ENCODE measurements at places on chromosomes 13 and 19.

GRCh38 chr13:110574161-110574560, 12.6 kb upstream of the RAB20 start:
- no peak for DNase-seq

GRCh38 chr19:30074741-30075715, 133.0 kb downstream of the URI1 start:
- no peak for DNase-seq

- DNase-seq, result no peak
These were observed 60.3 kb downstream of the ERCC5 start for GRCh38 chr13:102905905-102906771.

GRCh38 chr13:47457626-47458025, 543.4 kb downstream of the SUCLA2 start:
- DNase-seq, result peak; percentile 18

GRCh38 chr19:47240996-47241918, 10.3 kb upstream of the BBC3 start:
- DNase-seq, result peak; percentile 73

DNA sequence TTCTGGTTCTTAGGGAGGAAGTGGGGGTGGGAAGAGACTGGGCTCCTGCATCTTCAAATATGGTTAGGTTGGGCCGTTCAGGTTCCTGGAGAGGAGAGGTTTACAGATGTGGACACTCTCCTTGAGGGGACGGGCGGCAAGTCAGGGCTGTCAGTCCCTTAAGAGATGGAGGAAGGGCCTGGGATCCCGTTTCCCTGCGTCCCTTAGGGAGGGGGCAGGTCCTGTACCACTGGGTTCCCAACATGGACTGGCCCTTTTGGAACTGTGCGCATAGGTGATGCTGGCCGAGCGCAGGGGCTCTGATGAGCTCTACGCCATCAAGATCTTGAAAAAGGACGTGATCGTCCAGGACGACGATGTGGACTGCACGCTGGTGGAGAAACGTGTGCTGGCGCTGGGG, 10.9 kb upstream of the CACNG7 start:
- DNase-seq, result no peak

DNA sequence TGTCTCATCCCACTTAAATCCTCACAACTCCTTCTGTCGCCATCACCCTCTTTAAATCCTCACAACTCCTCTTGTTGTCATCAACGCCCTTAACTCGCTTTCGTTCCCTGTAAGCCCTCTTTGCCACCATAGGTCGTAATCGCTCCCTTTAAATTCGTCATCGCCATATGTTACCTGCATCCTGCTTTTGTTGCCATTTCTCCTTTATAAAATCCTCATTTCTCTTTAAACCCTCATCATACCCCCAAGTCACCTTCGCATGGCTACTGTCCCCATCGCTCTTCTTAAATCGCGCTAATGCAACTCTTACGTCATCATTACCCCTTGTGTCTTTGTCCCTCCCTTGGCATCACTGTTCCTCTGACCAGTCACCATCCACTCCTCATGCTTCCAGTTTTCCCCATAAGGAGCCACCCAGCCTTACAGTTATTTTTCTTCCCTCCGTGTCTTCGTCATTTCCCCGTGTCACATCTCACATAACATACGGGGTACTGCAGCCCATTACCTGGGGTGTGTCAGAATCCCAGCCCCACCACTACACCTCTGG, 539 bp downstream of the PLD3 start:
- peak; percentile 67 for DNase-seq

GRCh38 chr13:80577285-80577684, 236.4 kb upstream of the SPRY2 start:
- DNase-seq, result no peak

GRCh38 chr13:106492588-106493475, 42.6 kb downstream of the EFNB2 start:
- no peak for DNase-seq

DNA sequence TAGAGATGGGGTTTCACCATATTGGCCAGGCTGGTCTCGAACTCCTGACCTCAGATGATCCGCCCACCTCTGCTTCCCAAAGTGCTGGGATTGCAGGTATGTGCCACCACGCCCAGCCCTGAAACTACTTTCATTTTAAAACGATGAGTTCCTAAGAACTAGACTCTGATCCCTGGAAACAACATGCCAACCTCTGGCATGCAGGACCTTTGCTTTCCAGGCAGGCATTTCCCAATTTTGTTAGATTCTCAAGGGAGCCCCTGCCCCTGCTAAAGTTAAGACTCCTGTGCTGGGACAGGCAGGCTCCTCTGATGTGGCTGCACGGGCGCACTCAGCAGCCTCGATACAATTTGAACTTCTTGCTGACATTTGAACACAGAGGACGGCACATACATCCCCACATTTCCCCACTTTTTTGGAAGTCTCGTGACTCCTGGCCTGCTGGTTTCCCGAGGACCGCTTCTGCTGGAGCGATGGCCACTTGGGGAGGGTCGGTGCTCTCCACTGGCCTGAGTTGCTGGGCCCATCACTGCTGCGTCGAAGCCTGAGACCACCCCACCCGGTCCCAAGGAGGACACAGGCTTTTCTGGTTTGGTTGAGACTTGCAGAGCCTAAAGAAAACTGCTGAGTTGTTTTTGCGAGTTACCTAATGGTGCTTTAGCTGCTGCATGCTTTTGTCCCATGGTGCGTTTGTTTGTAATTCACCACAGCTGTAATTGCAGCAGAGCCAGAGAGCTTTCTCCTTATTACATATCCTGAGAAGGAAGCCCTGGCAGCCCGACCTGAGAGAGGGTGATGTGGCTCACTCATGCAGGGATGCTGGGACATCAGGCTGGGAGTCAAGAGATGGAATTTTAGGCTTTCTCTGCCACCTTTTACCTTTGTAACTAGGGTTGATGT, 8.2 kb downstream of the ATP11A start:
- DNase-seq, result no peak

- DNase-seq, result no peak
These were observed 1364.9 kb upstream of the MIR17HG start for GRCh38 chr13:89982407-89983095.

Measured in myocyte (in vitro differentiated cells).